ENCODE measurements at places on chromosomes 6 and 20. TPM values are rescaled to one million over a fixed set of nuclear protein-coding genes. Genes with fewer than 3 reads are reported as not detected.

SLC13A3 gene
- 1.3 TPM for total RNA-seq

DNA sequence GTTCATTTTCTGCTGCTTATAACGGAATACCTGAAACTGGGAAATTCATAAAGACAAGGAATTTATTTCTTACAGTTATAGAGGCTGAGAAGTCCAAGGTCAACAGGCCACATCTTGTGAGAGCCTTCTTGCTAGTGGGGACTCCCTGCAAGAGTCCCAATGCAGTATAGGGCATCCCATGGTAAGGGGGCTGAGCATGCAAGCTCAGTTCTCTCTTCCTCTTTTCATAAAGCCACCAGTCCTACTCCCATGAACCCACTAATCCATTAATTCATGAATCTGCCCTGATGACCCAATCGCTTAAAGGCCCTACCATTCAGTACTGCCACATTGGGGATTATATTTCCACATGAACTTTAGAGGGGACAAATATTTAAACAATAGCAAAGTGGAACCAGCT, 26.5 kb downstream of the CYB5R4 start:
- H3K27me3 ChIP-seq, result no peaks in the 10 kb centered on the region
- H3K4me3 ChIP-seq, result no peak overlapping the region
- no peaks in the 10 kb centered on the region for H3K36me3 ChIP-seq
- H3K4me1 ChIP-seq, result no peaks in the 10 kb centered on the region

- no peak overlapping the region for H3K4me3 ChIP-seq
- no peak overlapping the region for H3K27ac ChIP-seq
- no peaks in the 10 kb centered on the region for H3K4me1 ChIP-seq
- no peaks in the 10 kb centered on the region for H3K36me3 ChIP-seq
- H3K27me3 ChIP-seq, result no peaks in the 10 kb centered on the region
Observed at GRCh38 chr20:48360342-48360975, 467.3 kb downstream of the PREX1 start.

DNA sequence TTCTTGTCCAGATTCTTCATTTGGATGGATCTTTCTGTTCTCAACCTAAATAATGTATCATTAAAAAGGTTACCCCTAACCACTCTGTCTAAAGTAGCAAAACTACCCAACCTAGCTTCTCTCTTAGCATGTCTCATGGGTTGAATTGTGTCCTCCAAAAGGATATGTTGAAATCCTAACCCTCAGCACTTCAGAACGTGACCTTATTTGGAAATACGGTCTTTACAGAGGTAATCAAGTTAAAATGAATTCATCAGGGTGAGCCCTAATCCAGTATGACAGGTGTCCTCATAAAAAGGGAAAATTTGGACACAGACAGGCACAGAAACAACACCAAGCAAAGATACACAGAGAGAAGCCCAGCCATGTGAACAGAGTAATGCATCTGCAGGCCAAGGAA, 6.1 kb upstream of the FRK start:
- DNase-seq, result no peak
- H3K27ac ChIP-seq, result no peak overlapping the region
- H3K27me3 ChIP-seq, result no peaks in the 10 kb centered on the region
- no peak overlapping the region for H3K4me3 ChIP-seq
- no peaks in the 10 kb centered on the region for H3K4me1 ChIP-seq

ANGPT4 gene
- 1.0 TPM for total RNA-seq

DNA sequence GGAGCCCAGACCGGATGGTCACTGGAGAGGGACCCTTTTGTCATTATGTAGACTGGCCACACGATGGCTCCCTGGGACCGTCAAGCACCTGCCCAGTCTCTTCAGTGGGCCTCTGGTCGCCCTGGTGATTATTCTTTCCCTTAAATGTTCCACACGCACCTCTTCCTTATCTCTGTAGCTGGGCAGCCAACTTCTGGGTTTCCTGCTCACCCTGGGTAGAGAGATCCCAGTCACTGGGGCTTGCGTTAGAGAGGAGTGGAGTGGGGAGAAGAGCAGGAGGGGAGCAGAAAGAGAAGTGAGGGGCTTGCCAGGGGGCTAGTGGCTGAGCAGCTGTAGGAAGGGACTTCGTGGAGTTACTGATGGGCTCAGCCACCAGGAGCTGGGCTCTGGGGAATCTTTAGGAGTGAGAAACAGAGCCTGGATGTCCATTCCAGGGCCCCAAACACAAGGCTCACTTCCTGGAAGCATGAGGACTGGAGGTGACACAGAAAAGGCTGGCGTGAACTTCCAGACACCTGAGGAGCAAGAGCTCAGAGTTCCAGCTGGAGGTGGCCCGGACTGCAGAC, 150.1 kb downstream of the DHX35 start:
- H3K36me3 ChIP-seq, result no peaks in the 10 kb centered on the region
- H3K27ac ChIP-seq, result no peak overlapping the region
- no peak overlapping the region for H3K4me3 ChIP-seq

DNA sequence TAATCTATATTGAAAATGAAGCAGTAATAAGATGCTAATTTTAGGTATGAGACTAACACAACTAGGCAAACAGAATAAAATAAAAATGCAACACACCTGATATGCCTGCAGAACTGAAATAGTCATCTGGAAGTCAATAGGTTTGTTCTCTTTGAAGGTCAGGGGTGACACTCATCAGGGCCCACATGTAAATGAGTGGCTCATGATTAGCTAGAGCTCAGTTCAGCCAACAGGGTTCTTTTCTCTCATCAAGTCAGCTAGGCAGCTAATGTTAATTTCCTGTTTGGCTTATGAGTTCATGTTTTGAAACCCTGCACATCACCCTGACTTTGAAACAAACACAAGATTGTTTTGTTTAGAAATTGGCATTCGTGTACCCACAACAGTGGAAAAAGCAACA, 23.8 kb downstream of the SMLR1 start:
- no peaks in the 10 kb centered on the region for H3K36me3 ChIP-seq
- no peak overlapping the region for H3K4me3 ChIP-seq
- DNase-seq, result no peak
- H3K27me3 ChIP-seq, result no peaks in the 10 kb centered on the region

- H3K27me3 ChIP-seq, result no peaks in the 10 kb centered on the region
- H3K4me1 ChIP-seq, result no peaks in the 10 kb centered on the region
- no peak overlapping the region for H3K4me3 ChIP-seq
- DNase-seq, result no peak
- no peaks in the 10 kb centered on the region for H3K36me3 ChIP-seq
Observed at GRCh38 chr6:14735956-14736486, 509.8 kb upstream of the JARID2 start.

DNA sequence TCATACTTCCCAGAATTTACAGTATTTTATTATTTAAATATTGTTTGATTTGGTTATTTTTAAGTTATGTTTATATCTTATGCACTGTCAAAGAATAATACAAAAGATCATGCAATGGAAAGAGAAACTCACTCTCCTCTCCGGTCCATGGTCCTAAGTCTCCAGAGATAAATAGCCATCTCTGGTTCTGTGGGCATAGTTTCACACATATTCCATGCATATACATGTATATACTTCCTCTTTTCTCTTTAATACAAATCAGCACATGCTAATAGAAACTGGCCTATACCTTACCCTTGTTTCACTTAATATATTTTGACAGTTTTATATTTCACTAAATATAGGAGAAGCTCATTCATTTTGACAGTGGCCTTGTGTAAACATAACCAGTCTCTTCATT, 901.7 kb upstream of the CITED2 start:
- DNase-seq, result no peak
- no peaks in the 10 kb centered on the region for H3K36me3 ChIP-seq

DNA sequence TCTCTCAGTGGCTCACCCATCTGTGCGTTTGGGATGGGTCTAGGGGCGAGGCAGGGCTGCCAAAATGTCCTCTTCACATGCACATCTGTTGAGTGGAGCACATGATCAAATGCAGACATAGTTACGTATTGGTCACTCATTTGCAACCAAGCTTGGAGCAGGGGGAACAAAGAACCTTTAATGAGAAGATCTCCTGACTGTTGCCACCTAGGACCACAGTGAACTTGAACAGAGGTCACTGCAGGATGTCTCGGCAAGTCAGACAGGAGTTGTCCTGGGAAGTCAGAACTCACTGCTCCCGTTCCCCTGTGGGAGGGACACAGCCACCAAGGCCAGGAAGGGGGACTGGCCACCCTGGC, 73.4 kb downstream of the SSR1 start:
- no peaks in the 10 kb centered on the region for H3K27me3 ChIP-seq
- no peak overlapping the region for H3K4me3 ChIP-seq
- DNase-seq, result no peak
- peak overlapping the region; percentile 16 for H3K27ac ChIP-seq

TBXT gene
- total RNA-seq, result not detected

SNAP91 gene
- total RNA-seq, result not detected

GRCh38 chr6:130357436-130357835, 8.4 kb upstream of the TMEM200A start:
- H3K4me3 ChIP-seq, result no peak overlapping the region
- H3K36me3 ChIP-seq, result no peaks in the 10 kb centered on the region
- no peaks in the 10 kb centered on the region for H3K27me3 ChIP-seq
- no peak overlapping the region for H3K27ac ChIP-seq
- DNase-seq, result no peak

SIRPD gene
- total RNA-seq, result not detected

RIPOR3 gene
- total RNA-seq, result 35.5 TPM

- no peak for DNase-seq
- H3K36me3 ChIP-seq, result no peaks in the 10 kb centered on the region
- H3K27me3 ChIP-seq, result no peaks in the 10 kb centered on the region
Observed at GRCh38 chr6:4185419-4185818, 50.0 kb upstream of the ECI2 start.

SLC17A9 gene
- total RNA-seq, result 2.2 TPM

DNA sequence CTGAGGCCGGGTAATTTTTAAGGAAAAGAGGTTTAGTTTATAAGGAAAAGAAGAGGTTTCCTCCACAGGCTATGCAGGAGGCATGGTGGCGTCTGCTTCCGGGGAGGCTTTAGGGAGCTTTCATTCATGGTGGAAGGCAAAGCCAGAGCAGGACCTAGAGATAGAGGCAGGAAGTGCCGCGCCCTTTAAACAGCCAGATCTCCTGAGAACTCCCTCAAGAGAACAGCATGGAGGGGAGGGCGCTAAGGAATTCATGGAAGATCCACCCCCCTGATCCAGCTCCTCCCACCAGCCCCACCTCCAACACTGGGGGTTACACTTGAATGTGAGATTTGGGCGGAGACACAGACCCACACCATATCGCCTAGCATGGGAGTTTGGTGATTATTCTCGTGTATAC, 13.9 kb upstream of the DACT2 start:
- no peaks in the 10 kb centered on the region for H3K36me3 ChIP-seq
- no peaks in the 10 kb centered on the region for H3K27me3 ChIP-seq
- H3K4me1 ChIP-seq, result no peaks in the 10 kb centered on the region
- no peak overlapping the region for H3K27ac ChIP-seq
- no peak for DNase-seq

OXT gene
- 4.5 TPM for total RNA-seq

GRCh38 chr6:99458319-99458718, 33.2 kb upstream of the PNISR start:
- no peak for DNase-seq
- H3K4me3 ChIP-seq, result no peak overlapping the region
- H3K4me1 ChIP-seq, result no peaks in the 10 kb centered on the region
- no peak overlapping the region for H3K27ac ChIP-seq
- H3K27me3 ChIP-seq, result no peaks in the 10 kb centered on the region
- no peaks in the 10 kb centered on the region for H3K36me3 ChIP-seq

DNA sequence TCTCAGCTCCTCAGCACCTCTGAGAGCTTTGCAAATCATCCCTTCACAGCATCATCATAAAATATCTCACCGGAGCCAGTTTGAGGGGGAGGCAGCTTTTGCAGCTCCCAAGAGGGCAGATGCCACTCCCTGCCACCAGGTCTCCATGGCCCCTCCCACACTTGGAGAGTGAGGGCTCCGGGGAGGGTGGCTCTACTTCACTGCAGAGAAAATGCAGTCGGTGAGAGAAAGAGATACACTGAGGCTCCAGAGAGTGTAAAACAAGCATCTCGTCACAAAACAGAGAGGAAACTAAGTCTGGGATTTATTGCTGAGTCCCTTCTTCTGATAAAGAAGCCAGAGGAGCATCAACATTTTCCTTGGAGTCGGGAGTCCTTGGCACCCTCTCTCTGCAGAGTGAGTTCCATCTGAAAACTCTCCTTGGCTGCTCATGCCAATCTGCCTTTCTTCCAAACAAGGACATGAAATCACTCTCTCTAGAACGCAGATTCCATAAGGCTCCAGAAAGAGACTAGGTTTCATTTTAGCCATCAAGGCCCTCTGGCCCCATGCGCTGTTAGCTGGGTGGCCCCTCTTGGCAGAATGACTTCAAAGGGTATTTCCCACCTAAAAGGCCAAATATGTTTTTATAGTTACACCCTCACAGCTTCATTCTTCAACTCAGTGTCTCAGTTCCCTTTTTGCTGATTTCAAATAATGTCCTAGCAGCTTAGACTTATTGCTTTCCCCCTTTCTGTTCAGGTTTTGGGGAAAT, 70.6 kb upstream of the F13A1 start:
- H3K4me1 ChIP-seq, result no peaks in the 10 kb centered on the region
- no peaks in the 10 kb centered on the region for H3K27me3 ChIP-seq
- DNase-seq, result no peak
- no peak overlapping the region for H3K4me3 ChIP-seq
- H3K27ac ChIP-seq, result no peak overlapping the region

GRCh38 chr6:15585760-15586214, 77.0 kb downstream of the DTNBP1 start:
- H3K27ac ChIP-seq, result no peak overlapping the region
- no peak overlapping the region for H3K4me3 ChIP-seq
- no peaks in the 10 kb centered on the region for H3K4me1 ChIP-seq
- no peaks in the 10 kb centered on the region for H3K27me3 ChIP-seq

CHRNA4 gene
- not detected for total RNA-seq

GRCh38 chr6:138528137-138528536, 28.8 kb upstream of the NHSL1 start:
- no peaks in the 10 kb centered on the region for H3K4me1 ChIP-seq
- DNase-seq, result no peak
- no peaks in the 10 kb centered on the region for H3K27me3 ChIP-seq
- H3K27ac ChIP-seq, result no peak overlapping the region

DNA sequence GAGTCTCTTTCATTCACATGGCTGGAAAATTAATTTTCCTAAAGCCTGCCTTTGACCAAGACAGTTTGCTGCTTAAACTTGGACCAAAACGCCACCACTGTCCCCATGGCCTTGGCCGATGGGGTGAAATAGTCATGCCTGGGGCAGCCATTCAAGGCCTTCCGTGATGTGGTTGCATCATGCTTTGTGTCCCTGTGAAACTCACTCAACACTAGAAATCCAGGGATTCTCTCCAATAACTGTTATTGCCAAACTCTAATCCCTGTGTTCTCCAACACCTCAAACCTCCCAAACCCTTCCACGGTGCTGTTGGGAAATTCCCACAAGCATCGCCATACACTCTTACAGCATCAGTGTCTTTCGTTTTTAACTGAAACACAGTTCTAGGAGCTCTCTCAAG, 1.4 kb upstream of the TXNDC5 start:
- H3K4me3 ChIP-seq, result no peak overlapping the region
- H3K27ac ChIP-seq, result no peak overlapping the region
- no peaks in the 10 kb centered on the region for H3K27me3 ChIP-seq
- H3K4me1 ChIP-seq, result no peaks in the 10 kb centered on the region
- DNase-seq, result no peak

SAMD5 gene
- 8.8 TPM for total RNA-seq

TPD52L1 gene
- 81.3 TPM for total RNA-seq

MOCS1 gene
- 23.6 TPM for total RNA-seq

RAB44 gene
- total RNA-seq, result 0.29 TPM

GRCh38 chr6:52391599-52391998, 28.5 kb upstream of the EFHC1 start:
- no peak overlapping the region for H3K27ac ChIP-seq
- no peaks in the 10 kb centered on the region for H3K4me1 ChIP-seq
- no peaks in the 10 kb centered on the region for H3K27me3 ChIP-seq
- H3K36me3 ChIP-seq, result no peaks in the 10 kb centered on the region

CD109 gene
- total RNA-seq, result 13.3 TPM
